ENCODE measurements at places on chromosomes 7 and 10. TPM values are rescaled to one million over a fixed set of nuclear protein-coding genes. Genes with fewer than 3 reads are reported as not detected.

HTR7 gene
- 0.83 TPM for total RNA-seq

RARRES2 gene
- total RNA-seq: 20.7 TPM

ZNF467 gene
- total RNA-seq: 0.73 TPM

NEUROG3 gene
- total RNA-seq: not detected

SNCG gene
- total RNA-seq: 8.8 TPM

ASNS gene
- total RNA-seq: 49.3 TPM

HABP2 gene
- not detected for total RNA-seq

ABLIM1 gene
- 4.6 TPM for total RNA-seq
